ENCODE measurements at places on chromosomes 2 and 18.

DNA sequence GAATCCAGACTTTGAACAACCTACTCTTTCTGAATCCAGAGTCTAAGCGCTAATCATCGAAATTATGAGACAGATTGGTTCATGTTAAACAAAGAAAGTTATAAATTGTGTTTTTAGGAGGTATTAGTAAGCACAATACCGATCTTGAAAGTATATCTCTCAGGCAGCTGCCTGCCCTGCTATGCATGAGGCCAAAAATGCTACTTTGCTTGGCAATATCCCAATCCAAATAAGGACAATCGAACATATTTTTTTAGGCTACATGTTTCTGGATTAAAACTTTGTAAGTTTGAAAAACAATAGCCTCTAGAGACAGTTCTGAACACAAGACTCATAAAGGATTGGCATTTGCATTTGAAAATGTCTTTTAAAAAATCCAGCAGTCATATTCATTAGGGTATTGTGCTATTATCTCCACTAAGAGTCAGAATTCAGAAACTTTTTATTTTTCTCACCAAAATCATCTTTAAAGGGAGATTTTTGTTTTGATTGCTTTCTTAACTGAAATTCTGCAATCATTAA is 167.1 kb downstream of the PDE1A start:
- DNase-seq = no peak

DNA sequence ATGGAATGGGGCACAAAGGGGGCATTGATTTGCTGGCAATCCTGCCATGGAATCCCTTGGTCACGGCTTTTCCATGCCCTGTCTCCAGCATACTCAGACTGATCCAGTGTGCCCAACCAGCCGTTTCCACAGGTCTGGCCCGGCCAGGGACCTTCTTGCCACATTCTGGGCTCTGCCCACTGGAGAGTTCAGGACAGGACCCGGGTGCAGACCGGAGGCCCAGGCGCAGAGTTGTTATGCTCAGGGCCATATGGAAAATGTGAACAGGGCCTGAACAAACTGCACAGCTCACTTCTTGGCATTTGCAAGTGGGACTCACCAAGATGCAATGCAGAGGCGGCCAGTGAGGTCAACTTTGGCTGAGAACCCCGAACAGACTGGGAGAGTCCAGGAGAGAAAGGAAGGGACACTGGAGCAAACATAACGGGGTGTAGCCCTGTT is 15.6 kb upstream of the ASAP2 start:
- peak; percentile 88 for DNase-seq

- DNase-seq = no peak
Measured at GRCh38 chr2:113056521-113056920, 2.5 kb upstream of the IL36RN start.

- DNase-seq = no peak
Measured at GRCh38 chr2:237628247-237629187, 1.1 kb downstream of the LRRFIP1 start.

- peak; percentile 15 for DNase-seq
Measured at GRCh38 chr18:77062518-77063003, 70.0 kb downstream of the MBP start.

DNA sequence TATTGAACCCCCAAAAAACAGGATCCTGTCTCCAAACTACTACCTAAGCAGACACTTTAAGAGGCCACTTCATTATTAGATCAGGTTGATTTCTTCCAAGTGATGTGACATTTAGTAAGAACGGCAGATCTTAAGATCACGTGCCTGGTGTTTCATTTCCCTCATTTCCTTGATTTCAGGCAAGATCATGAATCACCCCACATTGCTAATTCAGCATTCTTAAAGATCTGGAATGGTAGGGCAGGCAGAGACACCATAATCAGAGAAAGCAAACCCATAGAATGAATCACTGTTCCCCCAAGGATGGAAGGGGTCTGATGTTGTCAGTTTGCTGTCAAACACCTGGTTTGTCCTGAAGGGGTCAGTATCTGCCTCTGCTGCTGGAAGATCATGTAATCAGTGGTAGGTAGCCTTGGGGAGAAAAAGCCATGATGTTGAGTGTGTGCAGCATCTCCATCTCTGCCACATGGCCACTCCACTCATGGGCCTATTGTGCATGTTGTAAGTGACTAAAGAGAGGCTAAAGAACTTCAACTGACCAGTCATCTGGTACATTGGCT is 133.9 kb downstream of the ARHGAP15 start:
- no peak for DNase-seq

DNA sequence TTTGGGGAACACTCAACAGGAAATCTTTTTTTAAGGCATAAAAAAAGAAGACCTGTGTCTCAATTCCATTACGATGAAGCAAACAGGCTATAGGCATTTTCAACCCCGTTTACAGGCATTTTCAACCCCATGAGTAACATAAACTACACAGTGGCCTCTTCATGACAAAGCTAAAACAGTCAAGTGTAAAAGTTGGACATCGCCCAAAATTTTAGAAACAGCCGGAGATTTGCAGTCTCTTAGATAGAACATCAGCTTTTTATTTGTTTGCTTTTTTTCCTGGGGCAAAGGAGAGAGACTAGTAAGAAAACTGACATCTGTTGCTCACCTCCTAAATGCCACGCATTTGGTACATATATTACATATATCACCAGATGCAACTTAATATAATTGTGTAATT is 173.7 kb downstream of the CMPK2 start:
- no peak for DNase-seq

DNA sequence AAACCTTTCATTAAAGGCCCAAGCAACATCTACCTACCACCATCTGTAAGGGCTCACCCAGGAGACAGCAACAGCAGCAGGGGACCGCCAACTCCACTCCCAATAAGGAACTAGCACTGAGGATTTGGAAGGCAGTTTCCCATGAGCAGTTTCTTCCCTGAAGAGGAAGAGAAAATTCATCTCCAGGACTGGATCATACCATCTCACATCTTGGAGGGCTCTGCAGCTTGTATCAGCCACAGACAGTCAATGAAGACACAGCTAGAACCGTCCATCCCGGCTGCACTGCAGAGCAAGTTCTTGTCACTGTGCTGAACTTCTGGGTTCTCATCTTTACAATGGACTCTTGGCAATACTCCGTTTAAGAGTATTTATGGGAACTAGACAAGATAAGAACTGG is 2.8 kb upstream of the GYPC start:
- DNase-seq = no peak

- no peak for DNase-seq
Measured at GRCh38 chr18:75618146-75618545, 190.6 kb upstream of the SMIM21 start.

- no peak for DNase-seq
Measured at GRCh38 chr2:207385903-207386302, 143.9 kb upstream of the CREB1 start.

GRCh38 chr18:72201032-72201431 is 343.1 kb downstream of the CBLN2 start:
- no peak for DNase-seq

- peak; percentile 68 for DNase-seq
Measured at GRCh38 chr2:1591978-1592907, 152.1 kb downstream of the PXDN start.

GRCh38 chr2:111946294-111947114 is 48.1 kb downstream of the MERTK start:
- DNase-seq = peak; percentile 84

GRCh38 chr2:69188182-69188900 is 175.4 kb downstream of the ANTXR1 start:
- DNase-seq = no peak

DNA sequence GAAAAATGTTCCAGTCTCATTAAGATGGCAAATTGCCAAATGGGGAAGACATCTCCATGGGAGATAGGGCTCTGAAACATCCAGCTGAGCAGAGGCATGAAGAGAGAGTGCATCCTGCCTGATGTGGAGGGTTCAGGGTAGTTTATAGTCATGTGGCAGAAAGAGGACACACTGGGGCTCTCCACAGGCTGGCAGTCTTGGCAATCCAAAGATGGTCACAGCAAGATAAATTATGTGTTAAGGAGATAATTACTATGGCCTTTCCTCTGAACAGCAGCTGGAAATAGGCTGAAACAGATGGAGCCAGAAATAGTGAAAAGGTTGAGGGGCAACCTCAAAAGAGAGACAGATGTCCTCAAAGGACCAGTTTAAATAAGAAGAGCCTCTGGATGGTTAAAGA is 97.2 kb downstream of the DCC start:
- no peak for DNase-seq

DNA sequence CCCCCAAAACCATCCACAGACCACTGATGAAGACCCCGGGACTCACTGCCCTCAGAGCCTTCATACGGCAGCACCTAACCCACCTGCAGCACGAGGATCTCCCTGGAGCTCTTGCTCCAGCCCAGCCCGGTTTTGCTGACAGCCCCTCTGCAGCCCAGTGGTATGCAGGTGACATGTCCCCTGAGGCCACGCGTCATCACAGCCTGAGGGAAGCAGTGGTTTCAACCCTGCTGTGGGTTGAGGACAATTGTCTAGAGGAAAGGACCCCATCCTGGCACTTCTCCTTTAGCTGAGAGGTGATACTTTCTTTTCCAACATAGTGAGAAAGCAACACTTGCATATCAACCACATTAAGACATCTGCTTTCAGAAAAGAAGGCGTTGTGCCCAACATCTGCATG is 134.0 kb downstream of the SEPTIN10 start:
- no peak for DNase-seq

- peak; percentile 78 for DNase-seq
Measured at GRCh38 chr2:224442071-224442967, 40.4 kb upstream of the FAM124B start.

DNA sequence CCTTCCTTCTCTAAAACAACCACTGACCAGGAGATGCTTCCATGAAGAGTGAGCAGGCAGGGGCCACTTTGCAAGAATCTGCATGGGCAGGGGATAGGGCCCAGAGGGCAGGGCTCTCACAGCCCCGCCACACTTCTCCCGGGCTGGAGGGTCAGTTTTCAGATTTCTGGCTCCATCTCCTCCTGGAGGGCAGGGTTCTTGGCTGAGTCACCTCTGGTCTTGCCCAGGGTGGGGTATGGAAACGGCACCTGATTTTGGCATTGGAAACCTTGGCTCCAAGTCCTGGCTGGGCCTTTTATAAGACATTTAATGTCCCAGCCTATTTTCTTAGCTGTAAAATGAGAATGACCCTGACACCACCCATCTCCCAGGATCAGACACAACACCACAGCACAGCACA is 27.6 kb upstream of the ASPRV1 start:
- no peak for DNase-seq

- DNase-seq = no peak
Measured at GRCh38 chr2:221334481-221335218, 237.5 kb downstream of the EPHA4 start.

- no peak for DNase-seq
Measured at GRCh38 chr18:69567813-69568488, 167.3 kb downstream of the DOK6 start.

All from pancreas (tissue), 10 donors.